ENCODE measurements at places on chromosomes 3 and 15. TPM values are rescaled to one million over a fixed set of nuclear protein-coding genes. Genes with fewer than 3 reads are reported as not detected.

GRCh38 chr15:74158855-74159650 lies 14.5 kb upstream of the ISLR start:
- DNase-seq: no peak

DNA sequence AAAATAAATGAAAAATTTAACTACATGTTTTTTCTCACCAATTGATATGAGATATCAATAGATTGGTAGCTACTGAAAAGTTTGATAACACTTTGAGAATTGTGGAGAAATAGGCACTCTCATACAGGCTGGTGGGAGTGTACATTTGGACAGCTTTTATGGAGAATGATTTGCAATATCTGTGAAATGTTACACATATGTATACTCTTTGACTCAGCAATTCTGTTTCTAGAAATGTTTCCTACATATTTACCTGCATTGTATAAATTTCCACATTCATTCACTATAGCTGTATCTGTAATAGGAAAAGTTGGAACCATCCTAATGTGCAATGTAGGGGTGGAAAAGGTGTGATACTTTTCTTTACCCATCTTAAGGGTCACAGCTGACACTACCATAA lies 1.9 kb upstream of the KIF23 start:
- no peak for DNase-seq

GRCh38 chr3:135329479-135329878 lies 534.4 kb downstream of the EPHB1 start:
- no peak for DNase-seq

GRCh38 chr3:153146191-153147053 lies 15.6 kb upstream of the RAP2B start:
- DNase-seq: no peak

Gene HGD
- 0.80 TPM for total RNA-seq

Gene CAMK1
- total RNA-seq: 98.6 TPM

Data from mesenteric fat pad (tissue), 1 donor.